Activated T-cell treated with anti-CD3 and anti-CD28 coated beads, Interleukin-2, amount 50 U/mL, for 48 hours (primary cell): ENCODE measurements at places on chromosomes 2 and 18.

DNA sequence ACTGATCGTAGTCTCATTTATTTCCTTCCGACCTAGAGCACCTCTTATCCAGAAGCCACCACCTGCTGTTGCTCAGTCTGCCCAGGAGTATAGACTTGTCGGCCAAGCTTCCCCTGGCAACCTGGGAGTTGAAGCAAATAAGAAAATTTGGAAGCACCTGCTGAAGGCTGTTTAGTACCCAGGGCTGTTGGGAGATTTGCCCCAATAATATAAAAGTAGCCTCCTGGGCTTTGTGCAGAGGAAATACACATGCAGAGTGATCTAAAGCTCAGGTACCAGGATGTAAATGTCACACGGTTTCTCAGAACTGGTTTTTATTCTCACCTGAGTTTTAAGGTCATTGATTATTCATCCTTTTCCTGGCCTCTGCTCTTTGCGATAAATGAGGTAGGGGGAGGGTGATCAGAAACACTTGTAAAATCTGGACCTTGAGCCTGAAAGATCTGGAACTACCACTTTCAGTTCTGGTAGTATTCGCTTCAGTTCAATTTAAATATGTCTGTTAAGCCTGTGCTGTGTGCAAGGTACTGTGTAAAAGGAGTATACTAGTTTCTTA, 789 bp upstream of the COX7A2L start:
- DNase-seq = no peak

- DNase-seq = no peak
These were observed 137.3 kb downstream of the TWIST2 start for GRCh38 chr2:238985041-238985729.

- DNase-seq = peak; percentile 75
These were observed 23.9 kb downstream of the CTLA4 start for GRCh38 chr2:203891474-203891873.

DNA sequence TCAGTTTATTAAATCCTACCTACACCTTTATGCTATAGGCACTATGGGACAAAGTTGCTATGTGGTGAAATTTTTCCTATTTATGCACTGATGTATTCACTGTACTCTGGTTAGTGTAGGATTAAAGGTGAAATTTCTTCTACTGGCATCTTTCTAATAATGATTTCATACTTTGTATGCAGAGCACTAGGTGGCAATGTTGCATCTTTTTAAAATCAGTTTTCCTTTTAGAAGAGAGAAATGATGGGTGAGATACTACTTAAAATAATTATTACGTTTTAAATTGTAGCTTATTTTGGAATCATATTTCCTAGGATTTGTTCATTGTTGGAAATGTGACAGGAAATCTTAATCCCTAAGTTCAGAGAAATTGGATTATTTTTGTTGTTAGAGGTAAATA, 150.9 kb downstream of the CD8B2 start:
- no peak for DNase-seq

GRCh38 chr18:74068296-74068695, 79.3 kb downstream of the FBXO15 start:
- DNase-seq = no peak

DNA sequence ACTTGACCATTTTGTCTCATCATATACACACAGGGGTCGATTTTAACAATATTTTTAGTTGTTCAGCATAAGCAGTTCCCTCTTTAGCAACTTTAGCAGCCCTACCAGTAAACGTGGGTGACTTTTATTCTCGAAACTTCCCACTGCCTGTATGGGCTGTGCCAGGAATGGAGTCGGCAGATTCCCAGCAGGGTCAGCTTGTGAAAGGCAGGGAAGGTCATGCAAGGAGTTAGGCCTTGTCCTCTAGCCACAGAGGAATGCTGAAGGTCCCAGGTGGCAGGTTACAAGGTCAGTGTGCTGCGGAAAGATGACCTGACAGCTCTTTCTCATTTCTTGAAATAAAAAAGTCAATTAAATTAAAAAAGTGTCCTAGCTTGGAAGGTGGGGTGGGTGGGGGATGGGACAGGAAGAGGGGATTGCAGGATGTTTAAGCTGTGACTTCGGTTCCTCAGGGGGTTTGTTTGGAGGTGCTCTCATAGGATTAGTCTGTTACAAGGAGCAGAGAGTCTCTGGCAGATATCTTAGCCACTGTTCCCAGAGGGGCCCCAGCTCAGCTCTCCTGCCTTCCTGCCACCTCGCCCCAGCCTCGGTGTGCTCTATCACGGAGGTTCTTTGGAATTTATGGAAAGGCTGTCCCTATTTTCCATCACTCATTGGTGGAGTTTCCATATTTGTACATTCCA, 21.4 kb downstream of the DRC1 start:
- DNase-seq = no peak

DNA sequence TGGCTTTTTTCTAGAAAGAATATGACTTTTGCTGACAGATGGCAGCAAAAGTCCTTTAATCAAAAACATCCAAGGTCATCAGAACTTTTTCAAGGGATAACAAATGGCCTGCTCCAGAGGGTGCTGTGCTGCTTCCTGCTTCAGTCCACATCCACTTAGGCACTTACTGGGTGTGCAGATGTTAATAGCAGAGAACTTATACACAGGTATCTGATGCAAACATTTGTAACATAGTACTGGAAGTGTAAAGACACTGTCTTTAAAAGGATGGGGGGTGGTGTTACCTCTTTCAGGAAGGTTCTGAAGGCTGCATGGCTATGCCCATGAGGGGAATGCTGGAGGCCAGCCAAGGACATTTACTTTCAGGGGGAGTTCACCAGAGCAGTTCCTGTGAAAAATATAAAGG, 5.5 kb downstream of the HOXD8 start:
- DNase-seq = no peak

- no peak for DNase-seq
These were observed 28.9 kb downstream of the RPL31 start for GRCh38 chr2:101030866-101031554.

DNA sequence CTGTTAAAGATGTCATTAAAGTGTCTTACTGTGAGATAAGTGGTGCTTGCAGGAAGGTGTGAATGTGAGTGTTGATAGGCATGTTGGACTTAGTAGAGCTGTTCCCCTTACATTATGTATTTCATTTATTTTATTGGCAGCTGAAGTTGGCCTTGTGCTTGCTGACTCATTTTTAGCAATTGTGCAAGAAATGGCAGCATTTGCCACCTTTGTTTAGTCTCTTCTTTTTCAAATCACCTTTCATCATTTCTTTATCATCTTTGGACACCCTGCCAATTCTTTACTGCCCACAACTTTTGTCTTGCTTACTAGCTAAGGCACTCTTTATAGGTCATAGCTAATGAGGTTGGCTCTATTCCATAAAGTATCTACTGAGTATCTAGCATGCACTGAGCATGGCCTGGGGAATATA, 130.3 kb upstream of the LYPD6 start:
- DNase-seq = no peak

- no peak for DNase-seq
These were observed 65.3 kb downstream of the WDPCP start for GRCh38 chr2:63522950-63523349.

DNA sequence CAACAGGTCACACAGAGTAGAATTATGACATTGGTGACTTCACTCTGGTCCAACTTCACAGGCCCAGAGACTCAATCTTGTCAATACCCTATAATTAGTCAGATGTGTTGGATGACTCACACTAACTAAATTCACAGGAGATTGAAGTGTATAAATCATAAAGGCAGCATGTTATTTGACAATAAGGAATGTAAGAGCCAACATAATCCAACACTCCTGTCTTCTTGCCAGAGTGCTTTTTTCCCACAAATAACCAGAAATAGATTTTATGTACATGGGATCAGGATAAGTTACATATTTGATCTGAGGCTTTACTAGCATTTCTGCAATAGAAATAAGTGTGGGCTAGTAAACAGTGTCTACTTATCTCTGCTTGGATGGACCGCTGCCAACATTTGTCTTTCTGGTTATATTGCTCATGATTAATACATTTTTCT, 42.2 kb upstream of the ZSWIM2 start:
- no peak for DNase-seq

GRCh38 chr2:127844973-127845372, 13.0 kb downstream of the POLR2D start:
- DNase-seq = no peak

DNA sequence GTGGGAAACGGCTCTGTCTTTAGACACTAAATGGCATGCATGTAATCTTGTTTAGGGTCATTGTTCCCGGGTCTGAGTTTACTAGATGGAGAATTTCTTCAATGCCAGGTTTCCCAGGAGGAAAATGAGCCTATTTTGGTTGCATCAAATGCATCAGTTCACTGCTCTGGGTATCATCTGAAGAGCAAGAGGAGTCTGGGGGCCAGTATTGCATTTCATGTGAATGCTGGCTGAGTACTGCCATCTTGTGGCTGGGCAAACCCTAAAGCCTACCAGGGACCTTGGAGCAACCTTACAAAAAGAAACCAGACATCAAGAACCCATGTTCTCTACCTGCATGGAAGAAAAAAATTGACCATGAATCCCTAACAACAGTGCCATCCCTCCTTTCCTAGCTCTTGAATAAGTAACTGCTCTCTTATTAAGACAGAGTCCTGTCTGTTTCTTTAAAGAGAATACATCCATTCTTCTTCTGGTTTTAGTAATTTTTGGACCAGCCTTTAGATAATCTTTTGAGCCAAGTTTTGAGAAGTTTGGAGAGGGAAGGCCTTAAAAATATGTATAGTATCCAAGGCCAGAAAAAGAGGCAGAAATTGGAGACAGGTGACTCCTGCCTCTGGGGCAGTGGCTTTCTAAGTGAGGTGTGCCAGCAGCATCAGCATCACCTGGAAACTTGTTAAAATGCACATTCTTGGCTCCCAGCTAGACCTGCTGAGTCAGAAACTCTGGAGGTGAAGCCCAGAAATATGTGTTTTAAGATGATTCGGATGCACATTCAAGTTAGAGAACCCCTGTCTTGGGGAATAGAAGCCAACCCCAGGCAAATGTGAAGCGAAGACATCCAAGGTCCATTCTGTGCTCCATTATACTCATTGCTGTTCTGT, 261.0 kb upstream of the CXCR4 start:
- peak; percentile 82 for DNase-seq

GRCh38 chr2:236505648-236506047, 64.0 kb upstream of the ACKR3 start:
- no peak for DNase-seq

DNA sequence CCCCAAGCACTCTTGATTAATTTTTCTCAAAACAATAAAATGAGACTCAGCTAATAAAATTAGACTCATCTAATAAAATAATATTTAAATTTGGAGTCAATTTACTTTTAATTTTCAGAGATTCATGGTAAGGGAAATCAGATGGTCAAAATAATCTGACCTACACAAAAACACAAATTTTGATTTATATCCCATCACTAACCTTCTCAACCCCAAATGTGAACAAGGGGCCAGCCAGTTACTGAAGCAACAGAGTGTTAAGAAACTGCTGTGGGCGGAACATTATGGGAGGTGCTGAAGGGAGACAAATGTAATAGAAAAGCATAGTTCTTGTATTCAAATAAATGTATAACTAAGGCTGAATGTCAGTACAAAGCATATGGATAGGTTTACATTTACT, 28.5 kb upstream of the PPP3R1 start:
- DNase-seq = no peak

- no peak for DNase-seq
These were observed 1.5 kb downstream of the AQP4 start for GRCh38 chr18:26863921-26864497.
